RPMI7951 (cell line): ENCODE measurements at places on chromosomes 3 and 15. TPM values are rescaled to one million over a fixed set of nuclear protein-coding genes. Genes with fewer than 3 reads are reported as not detected.

DNA sequence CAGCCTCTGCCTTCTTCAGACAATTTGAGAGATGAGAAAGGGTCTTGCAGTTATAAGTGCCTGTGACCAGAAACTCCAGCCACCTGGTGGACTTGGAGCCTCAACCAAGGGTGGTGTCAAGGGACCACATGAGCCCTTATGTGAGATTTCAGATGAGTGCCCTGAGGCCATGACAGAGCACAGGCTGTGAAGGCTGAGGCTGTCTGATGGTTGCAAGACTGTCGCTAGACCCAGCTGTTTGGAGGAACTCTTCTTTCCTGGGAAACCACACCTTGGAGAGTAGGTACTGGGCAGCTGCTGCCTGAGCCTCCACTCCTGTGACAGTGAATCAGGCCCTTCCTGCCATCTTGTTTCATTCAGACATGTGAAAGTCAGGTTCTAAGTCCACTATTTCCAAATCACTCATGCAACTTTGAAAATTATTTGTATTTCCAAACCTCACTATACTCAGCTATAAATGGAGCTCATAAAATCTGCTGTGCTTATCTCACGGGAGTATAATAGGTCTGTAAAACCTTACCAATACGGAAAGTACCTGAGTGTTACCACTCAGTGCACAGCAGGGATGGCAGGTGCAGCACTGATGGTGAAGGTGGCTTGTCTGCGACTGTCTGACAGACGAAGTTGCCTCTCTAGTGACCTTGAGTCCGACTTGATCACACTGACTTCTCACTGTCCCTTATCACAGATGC lies 99.4 kb downstream of the RPL39L start:
- DNase-seq: no peak

GRCh38 chr3:182692695-182693094 lies 100.6 kb upstream of the ATP11B start:
- DNase-seq: no peak

RBM5 gene
- total RNA-seq: 81.7 and 108 TPM in 2 replicates

DNA sequence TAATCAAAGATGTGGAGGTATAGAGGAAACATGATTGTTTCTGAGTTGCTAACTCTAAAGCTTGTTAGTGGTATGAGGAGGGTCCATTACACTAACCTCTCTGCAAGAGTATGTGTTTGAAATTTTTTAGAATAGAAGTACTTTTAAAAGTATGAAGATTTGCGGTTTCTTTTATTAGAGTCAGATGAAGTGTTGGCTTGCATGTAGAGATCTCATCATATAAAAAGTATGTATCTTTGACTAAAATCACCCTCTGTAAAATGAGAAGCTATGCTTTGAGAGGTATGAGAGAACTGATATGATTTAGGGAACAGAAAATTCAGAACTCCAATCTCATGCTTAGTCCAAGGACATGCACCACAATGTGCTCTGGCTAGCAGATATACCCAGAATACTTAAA lies 140.4 kb upstream of the MBNL1 start:
- no peak for DNase-seq

DNA sequence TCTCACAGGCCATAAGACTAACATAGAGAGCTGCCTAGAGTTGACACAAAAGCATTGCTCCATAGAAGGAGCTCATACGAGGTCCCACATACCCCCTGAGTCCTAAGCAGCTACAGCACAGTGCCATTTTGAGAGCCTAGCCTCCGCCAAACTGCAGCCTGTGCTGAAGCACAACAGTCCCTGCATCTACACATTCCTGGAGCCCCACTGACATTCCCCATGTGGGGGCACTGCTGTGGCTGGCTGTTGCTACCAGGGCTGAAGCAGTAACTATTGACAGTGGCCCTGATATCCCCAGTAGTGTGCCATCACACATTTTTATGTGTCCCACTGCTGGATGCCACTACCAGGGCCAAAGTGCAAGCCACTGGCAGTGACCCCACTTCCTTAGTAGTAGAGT lies 80.3 kb downstream of the CERS3 start:
- no peak for DNase-seq

DNA sequence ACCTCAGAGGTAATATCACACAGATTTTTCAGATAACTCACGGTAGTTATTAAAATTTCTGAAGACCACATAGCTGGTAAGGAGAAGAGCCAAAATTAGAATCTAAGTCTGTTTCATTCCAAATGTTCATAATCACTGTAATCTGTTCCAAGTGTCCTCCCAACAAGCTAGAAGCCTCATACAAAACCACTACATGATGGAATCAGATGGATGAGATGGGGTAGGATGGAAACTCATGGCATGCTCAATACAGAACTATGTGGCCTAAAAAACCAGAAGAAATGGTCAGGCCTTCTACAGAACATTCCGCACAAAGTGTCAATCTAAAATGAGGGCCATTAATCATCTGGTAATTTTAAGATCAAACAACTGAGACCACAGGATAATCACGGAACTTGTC lies 91.8 kb downstream of the THBS1 start:
- DNase-seq: no peak

MOBP gene
- not detected in 2 replicates for total RNA-seq

TIMP4 gene
- total RNA-seq: 0.10 TPM in 1 of 2 replicates, not detected in the other

EEF1AKMT4 gene
- 7.3 and 9.6 TPM in 2 replicates for total RNA-seq

DNA sequence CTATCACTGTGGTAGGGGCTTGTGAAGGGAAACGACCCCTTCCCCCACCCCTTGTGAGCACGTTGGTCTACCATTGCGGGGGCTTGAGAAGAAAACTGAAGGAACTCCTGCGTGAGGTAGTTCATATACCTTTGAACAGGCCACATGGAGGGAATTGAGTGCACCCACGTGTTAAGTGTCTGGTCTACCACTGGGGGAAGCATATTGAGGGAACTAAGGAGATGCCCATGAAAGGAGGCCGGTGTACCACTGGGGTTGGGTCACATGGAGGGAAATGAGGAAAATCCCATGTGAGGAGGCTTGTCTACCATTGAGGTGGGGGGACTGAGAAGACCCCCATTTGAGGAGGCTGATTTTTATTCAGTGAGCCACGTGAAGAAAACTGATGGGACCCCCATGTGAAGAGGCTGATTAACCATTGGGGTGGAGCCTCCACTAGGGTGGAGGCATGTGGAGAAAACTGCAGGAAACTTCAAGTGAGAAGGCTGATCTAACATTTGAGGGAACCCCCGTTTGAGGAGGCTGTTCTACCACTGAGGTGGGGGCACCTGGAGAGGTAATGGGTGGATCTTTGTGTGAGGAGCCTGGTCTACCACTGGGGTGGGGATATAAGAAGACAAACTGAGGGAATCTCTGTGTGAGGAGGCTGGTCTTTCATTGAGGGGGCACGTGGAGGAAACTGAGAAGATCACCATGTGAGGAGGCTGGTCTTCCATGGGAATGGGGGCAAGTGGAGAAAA lies 163.2 kb downstream of the FBLN2 start:
- no peak for DNase-seq

SH2D7 gene
- not detected in 2 replicates for total RNA-seq

GRCh38 chr3:32500231-32500630 lies 2.4 kb downstream of the CMTM6 start:
- DNase-seq: no peak

GRCh38 chr15:58566029-58566428 lies 134.2 kb downstream of the LIPC start:
- no peak for DNase-seq
